ENCODE measurements at places on chromosomes 4 and X.

DNA sequence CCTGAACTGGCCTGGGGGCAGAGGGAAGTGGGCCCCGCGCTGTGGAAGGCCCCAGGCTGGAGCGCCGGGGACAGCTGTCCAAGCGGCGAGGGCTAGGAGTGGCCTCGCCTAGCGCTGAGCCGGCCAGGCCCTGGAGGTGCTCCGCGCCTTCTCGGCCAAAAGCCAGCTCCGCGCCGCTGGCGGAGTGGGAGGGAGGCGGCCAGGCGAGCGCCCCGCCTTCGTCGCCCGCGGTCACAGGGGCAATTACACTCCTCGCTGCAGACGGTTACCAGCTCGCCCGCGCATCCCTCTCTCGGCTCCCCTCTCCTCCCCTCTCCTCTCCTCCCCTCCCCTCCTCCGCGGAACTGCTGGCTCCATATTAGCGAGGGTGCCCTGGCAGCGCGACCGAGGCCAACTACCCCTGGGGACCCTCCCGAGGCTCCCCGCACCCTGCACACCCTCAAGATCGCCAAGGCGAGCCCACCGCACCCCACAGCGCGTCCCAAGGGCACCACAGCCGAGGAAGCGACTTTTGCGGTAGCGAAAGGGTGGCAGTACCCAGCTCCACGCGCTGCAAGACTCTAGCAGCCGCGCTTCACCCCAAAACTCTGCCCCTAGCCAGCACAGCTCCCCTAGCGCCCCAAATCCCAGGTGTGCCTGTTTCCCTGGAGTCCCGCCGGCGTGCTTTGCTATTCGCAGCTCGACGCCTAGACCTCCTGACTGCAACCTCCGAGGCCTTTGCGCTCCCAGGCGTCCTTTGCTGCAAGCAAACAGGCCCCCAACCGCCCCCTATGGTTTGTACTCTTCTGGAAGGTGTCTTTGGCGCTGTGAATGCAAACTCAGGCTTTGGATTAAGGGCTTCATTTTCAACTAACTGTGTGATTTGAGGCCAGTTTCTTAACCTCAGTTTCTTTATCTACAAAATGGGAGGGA, 91.4 kb downstream of the BCOR start:
- DNase-seq = peak; percentile 85

GRCh38 chr4:117777721-117778120, 256.6 kb upstream of the NDST3 start:
- no peak for DNase-seq

DNA sequence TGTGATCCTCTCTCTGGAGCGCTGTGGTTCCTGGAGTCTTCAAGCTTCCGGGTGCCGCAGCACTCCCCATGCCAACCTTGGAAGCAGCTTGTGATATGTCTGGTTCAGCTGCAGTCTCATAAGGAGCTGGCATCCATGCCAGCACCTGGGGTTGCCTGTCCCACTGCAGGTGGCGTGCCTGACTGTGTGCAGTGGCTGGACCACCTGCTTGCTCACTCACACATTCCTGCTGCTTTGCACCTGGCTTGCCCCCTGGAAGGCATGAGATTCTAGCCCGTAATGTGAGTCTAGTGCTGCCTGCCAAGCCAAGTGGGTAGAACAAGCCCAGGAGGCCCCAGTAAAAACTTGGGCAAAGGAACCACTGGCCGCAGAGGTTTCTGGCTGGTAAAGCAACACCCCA, 687.2 kb upstream of the AADAT start:
- DNase-seq = no peak

- no peak for DNase-seq
These were observed 61.5 kb downstream of the GEMIN8 start for GRCh38 chrX:13968198-13968597.

GRCh38 chrX:122421434-122422121, 762.5 kb upstream of the GRIA3 start:
- DNase-seq = peak; percentile 19

DNA sequence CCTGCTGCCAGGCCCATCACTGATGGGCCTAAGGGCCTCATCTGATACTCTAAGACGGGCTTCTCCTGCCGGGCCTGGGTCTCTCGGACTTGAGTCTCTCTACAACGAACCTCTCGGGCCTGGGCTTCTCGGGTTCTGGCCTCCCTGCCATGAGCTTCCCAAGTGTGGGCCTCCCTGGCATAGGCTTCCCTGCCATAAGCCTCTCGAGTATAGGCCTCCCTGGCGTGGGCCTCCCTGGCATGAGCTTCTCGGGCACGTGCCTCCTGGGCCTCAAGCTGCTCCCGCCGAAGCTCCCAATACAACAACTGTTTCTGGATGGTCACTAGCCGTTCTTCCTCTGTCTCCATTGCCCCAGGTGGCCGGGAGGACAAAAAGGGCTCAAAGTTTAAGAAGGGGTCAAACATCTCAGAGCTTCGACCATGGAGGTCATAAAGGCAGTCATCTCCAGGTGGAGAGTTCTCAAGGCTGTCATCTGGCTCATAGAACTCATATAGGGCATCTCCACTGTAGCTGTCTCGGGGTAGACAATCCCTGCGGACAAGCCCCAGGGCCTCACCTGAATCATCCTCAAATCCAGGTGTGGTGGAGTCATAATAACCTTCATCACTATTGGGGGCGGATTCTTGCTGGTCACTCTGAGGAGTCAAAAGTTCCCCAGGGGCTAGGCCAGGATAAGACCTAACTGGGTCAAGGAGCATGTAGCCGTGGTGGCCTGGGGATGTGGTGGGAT, 14.1 kb downstream of the AMER1 start:
- no peak for DNase-seq

GRCh38 chr4:164484551-164484950, 269.4 kb upstream of the SMIM31 start:
- no peak for DNase-seq

DNA sequence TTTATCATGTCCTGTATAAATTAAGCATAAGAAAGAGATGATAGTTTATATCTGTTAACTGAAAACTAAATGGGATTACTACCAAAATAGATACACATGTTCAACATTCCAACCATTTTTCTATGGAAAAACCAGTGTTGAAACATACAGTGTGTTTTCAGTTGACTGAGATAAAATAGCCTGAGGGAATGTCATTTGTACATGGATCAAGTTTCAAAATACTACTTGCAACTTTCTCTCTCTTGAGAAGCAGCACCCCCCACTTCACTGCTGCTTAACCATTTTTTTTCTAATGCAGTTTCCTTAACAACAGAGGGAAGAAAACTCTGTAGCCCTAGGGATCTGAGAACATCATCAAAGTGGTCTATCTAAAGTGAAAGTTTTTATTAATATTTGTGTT, 70.8 kb downstream of the NPNT start:
- DNase-seq = no peak

DNA sequence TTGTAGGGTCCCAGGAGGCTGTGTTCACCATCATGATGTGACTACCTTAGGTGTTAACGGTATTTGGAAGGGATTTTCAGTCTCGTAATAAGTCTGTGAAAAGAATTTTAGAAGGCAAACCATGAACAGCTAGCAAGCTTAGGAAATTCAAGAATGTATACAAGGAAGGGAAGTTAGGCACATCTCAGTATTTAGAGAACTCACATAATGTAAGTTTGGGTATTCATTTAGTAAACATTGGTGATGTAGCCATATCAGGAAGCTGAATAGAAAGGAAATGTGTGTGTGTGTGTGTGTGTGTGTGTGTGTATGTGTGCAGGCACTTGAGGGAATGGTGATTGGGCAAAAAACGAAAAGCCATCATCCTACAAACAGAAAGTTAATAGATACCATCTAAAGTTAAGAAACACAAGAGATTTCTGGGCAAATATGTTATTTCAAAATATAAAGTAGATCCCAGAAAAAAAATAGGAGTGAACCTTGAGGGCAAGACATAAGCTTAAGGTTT, 34.7 kb upstream of the PRKX start:
- no peak for DNase-seq

DNA sequence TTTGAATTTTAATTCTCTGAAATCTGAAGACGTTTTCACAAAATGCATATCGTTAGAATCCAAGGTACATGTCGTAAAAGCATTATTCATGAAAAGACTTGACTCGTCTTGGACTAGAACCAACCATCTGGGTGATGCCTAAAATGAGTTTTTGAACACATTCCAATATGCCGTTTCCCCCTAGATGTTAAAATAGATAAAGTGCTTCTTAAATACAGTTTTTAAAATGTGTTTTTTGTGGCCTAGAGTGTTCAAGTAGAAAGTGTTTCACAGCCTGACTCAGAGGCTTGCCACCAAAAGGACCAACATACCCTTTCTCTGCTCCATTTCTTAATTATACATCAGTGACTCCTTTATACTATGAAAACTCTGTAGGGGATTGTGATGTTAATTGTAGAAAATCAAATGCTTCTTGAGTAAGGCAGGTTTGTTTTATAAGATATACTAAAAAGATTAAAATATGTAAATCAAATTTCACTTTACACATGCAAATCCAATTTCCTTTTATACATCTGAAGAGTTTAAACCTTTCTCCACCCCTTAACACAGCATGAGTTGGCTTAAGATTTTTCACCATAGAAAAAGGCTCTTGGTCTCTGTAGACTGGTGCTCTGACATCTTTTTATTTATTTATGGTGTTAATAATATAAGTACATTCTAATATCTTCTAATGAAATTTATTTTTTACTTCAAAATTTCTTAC, 48.4 kb downstream of the PRKG2 start:
- DNase-seq = no peak

GRCh38 chr4:170691168-170691567, 601.4 kb upstream of the AADAT start:
- no peak for DNase-seq

GRCh38 chrX:37545066-37545465, 26.4 kb upstream of the LANCL3 start:
- DNase-seq = no peak

- peak; percentile 64 for DNase-seq
These were observed 99.5 kb upstream of the CTSO start for GRCh38 chr4:156053174-156053573.

DNA sequence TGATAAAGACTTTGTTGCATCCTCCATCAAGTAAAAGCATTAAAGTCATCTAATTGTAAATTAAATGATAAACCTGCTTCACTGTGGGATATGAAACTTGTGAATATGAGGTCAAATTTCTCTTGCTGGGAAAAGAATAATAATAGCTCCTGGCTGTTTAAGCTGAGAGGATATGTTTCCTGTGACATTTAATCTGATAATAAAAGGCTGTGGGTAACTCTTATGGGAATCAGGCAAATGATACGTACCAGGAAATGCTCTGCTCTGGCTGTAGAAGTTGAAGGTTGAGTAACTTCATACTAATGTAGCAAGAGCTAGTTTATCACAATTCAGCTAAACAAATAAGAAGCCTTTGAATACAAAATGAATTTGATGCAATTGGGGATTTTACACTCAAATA, 574.6 kb downstream of the RAPGEF2 start:
- no peak for DNase-seq

DNA sequence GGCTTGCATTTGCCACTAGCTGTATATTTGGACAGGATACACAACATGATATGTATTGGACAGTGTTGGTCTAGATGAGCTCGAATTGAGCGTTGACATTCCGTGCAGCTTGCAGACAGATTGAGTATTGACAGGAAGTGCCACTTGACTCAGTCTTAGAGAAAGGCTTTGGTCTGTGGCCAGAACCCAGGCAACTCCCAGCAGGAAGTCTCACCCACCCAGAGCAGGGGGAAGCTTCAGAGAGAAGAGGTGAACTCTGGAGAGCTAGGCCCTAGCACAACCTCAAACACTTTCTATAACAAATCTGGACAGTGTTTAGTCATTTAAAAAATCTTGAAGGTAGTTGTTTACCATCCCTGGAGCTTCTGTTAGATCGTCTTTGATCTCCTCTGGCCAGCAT, 280.5 kb downstream of the FBXW7 start:
- DNase-seq = peak; percentile 33

DNA sequence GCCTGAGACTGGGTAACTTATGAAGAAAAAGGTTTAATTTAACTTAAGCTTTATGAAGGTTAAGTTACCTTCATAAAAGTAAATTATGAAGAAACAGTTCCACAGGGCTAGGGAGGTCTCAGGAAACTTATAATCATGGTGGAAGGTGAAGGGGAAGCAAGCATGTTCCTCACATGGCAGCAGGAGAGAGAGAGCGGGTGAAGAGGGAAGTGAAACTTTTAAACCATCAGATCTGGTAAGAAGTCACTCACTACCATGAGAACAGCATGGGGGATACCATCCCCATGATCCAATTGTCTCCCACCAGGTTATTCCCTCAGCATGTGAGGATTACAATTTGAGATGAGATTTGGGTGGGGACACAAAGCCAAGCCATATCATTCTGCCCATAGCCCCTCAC, 944.7 kb upstream of the NDST4 start:
- DNase-seq = no peak

GRCh38 chr4:76007089-76007862, at the start of gene CXCL9:
Gene CXCL9 (minus strand): TSS chr4:76007509. CDS start chr4:76007449, 60 bp downstream.
- no peak for DNase-seq

DNA sequence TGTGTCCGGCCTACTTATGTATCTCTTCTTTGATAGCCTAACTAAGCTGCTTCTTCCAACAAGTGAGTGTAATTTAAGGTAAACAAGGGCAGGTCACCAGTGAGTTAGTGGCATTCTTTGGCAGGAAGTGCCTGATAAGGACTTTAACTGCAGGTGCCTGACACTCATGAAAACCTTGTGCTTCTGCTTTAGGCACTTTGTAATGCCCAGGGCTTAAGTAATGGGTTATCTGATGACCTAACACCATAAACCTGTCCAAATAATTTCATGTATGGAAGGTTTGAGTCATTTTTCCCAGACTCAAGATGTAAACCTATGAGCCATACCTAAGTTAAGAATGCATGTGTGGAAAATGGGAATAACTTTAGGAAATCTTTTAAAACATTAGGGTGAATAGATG, 43.0 kb downstream of the BCOR start:
- no peak for DNase-seq

GRCh38 chrX:54397113-54397512, 39.3 kb upstream of the WNK3 start:
- no peak for DNase-seq

Data from mesendoderm (in vitro differentiated cells).